Globus pallidus (tissue), 1 donor: ENCODE measurements at places on chromosomes 1 and 21.

- no peak for DNase-seq
Measured at GRCh38 chr21:44579833-44580144, 615 bp downstream of the KRTAP10-5 start.

DNA sequence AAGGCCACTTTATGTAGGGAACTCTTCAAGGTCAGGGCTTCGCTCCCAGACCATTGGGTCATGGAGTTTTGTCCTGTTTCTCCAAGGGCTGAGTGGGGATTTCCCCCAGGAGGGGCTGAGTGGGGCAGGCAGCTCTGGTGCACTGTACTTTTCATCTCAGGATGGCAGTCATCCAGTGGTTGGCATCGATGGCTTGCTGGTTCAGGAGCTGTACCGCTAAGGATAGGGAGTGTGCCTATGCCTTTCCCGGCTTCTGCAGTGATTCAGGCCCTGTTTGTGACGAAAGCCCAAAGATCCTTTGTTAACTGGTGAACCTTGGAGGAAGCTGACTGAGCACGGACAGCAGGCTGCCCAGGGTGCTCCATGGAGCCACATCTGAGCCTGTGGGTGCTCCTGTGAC lies 100.1 kb upstream of the GADD45A start:
- DNase-seq = no peak

DNA sequence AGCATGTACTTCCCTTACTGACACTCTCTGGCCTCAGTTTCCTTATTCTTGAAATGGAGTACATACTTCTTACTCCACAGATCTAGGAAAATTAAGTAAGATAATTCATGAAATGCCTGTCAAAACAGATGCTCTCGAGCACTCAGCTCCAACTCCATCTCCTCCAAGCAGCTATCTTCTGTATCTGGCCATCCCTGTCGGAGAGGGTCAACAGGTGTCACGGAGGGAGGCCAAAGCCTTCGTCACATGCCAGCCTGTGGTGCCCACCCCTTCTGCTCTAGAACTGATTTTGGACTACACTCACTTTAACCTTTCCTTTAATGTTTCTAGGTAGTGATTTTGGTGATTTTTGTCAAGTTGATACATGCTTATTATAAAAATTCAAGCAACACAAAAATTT lies 18.8 kb upstream of the PKP1 start:
- no peak for DNase-seq

DNA sequence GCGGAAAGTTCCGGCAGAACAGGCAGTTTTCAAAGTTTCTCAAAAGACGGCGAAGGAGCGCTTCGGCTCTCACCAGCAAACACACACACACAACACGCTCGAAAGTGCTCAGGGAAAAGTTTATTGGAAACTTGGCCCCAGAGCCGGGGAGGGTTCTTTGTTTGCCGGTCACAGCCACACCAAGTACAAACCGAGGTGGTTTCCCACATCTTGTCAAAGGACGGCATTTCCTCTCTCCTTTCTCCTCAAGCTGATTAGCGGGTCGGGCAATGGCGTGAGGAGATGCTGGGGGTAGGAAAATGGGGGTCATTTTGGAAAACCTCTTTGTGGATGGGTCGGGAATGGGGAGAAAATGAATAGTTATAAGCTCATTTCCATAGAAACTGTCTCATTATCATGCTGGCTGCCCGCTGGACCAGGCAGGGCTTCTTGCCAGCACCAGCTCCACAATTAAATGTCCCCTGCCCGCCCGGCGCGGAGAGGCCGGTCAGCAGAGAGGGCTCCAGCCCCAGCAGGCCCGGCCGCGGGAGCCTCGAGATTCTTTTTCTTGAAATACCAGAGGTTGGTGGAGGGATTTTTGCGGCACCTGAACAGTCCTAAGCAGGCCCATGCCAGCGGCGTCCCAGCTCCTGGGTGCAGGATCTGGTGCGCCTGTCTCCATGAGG lies 92.3 kb downstream of the PRDM16 start:
- DNase-seq = peak; percentile 66

DNA sequence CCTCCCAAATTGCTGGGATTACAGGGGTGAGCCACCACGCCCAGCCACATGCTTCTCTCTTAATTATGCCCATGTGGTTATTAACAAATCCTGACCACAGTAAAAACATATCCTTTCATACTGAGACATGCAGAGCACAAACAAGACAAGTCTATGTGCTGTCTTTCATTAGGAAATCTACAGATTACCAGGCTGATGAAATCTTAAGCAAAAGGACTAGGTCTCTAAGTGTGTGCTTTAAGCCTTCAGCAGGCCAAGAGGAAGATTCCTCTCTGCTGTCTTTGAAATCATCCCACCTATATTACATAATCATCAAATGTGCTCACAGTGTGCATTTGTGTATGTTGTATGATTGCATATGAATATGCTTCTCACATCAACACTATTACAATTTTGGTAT lies 419.3 kb downstream of the KCTD3 start:
- DNase-seq = no peak

- DNase-seq = no peak
Measured at GRCh38 chr1:40978886-40979240, 633 bp upstream of the CTPS1 start.

GRCh38 chr1:56227886-56228285 lies 351.5 kb downstream of the PLPP3 start:
- DNase-seq = no peak

- DNase-seq = no peak
Measured at GRCh38 chr1:217048104-217048707, 325.0 kb upstream of the ESRRG start.

DNA sequence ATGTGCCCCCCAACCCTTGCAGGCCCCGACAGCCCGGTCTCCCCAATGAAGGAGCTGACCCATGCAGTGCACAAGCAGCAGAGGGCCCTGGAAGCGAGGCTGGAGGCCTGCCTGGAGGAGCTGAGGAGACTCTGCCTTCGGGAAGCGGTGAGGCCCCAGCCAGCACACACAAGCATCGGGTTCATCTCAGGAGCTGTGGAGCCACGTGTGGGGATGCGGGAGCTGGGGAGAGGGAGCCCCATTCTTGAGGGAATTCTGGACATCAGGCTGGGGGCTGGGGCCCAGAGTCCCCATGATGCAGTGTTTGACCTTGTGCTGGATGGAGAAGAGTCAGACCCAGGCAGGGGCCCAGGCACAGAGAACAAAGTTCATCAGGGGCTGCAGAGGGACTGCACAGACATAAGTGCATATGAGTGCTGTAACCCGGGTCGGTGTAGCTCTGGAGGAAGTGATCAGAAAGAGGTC lies 4.8 kb downstream of the INAVA start:
- no peak for DNase-seq

- DNase-seq = no peak
Measured at GRCh38 chr1:7785108-7785507, 1.0 kb downstream of the PER3 start.

DNA sequence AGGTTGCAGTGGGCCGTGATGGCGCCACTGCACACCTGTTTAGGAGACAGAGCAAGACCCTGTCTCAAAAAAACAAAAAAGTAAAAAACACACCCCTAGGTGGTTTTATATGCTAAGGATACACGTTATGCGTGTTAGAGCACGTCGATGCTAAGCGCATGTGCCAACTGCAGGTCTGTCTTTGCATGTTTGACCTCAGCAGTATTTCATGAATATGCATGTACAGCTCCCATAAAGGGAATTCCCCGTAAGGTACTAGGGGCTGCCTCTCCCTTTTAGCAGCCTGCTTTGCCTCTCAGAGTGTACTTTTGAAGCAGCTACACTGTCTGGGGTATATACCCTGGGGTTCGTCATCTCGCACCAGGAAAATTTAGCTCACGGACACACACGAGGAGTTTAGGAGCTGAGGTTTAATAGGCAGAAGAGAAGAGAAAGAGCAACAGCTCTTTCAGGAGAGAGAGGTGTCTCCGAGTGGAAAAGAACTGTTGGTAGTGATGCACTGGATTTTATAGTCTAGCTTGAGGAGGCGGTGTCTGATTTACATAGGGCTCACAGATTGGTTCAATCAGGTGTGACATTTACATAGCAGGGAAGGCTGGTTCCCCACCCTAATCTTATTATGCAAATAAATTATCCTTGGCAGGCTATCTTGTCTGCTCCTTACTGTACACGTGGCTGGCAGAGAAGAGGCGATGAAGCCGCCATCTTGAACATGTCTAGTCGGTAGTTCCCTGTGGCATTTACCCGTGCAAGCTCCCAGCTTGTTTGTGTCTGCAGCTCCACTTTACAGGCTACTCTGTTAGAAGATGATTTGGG lies 4.2 kb upstream of the OTUD3 start:
- no peak for DNase-seq

DNA sequence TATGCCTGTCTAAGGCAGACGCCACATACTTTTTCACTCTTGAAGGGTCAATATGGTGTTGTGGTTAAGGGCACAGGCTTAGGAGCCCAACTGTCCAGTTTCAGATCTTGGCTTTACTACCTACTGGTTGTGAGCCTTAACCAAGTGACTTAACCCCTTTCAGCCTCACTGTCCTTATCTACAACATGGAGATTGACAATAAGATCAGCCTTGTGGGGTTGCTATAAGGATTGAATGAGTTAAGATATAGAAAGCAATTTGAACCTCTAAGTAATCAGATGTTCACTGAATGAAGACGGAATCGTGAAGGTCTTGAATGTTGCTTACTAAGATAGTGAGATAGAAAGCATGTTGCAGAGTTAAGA lies 121.3 kb upstream of the JUN start:
- DNase-seq = no peak
